Activated CD4-positive, alpha-beta T cell treated with anti-CD3 and anti-CD28 coated beads for 4 hours (primary cell): ENCODE measurements at places on chromosomes 7 and 10.

- no peak for DNase-seq
These were observed 42.7 kb downstream of the SPDYE5 start for GRCh38 chr7:75534727-75535307.

GRCh38 chr10:43229208-43230061, 37.4 kb downstream of the RASGEF1A start:
- peak; percentile 34 for DNase-seq

DNA sequence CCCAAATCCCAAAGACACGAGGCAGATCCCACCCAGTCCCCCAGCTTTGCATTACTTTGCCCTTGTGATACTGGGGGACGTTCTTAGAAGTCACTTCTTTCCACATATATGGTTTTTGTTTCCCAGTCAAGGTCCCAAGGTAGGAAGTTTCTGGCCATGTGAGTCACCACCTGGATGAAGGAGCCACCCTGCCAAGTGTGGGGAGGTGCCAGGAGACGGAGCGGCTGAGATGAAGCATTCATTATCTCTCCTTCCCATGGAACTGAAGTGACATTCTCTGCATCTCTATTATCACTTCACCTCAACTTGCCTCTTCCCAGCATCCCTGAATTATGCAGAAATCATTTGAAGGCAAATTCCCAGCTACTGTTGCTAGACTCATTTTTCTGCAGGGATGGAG, 136.2 kb upstream of the INSYN2A start:
- DNase-seq = no peak

DNA sequence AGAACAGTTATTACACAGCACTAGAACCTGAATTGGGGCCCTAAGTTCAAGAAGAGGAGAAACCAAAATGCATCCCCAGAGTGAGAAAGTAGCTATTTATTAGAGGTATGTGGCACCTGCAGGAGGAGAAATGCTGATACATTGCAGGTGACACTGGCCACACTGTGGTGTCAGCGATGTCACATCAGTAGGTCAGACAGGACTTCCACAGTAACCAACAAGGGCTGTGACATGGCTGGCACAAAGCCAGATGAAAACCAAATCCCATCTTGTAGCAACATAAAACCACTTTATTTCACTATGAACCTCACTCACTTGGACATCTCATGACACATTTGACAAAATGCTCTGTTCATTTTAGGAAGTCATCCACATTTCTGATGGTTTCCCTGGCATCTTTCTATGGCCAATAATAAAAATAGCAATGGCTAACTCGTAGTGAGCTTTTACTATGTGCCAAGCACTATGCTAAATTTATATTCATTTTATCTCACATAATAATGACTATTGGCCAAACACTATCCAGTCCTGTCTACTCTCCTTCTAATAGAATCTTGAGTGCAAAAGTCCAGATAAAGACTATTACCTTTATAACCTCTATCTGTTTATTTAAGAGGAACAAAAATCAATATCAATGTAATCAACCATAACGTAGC, 154.2 kb downstream of the TSPAN12 start:
- DNase-seq = no peak

DNA sequence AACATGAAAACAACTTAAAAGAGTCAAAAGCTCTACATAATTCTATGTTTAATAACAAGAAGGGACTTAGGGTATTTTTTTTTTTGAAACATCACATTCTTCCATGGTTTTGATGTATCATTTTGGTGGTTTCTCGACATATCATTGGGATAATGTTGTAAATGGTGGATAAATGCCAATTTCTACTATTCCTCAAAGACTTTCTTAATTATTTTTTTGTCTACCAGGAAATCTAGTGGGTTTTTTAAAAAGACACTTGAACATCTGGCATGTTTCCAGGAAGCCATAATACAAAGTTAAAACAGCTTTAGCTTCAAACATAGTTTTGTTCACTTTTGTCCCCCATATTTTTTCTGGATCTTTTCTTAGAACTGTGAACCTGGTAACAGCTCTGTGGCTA, 200.4 kb downstream of the DKK1 start:
- DNase-seq = no peak

GRCh38 chr10:7592627-7593026, 74.1 kb downstream of the ITIH5 start:
- DNase-seq = no peak

DNA sequence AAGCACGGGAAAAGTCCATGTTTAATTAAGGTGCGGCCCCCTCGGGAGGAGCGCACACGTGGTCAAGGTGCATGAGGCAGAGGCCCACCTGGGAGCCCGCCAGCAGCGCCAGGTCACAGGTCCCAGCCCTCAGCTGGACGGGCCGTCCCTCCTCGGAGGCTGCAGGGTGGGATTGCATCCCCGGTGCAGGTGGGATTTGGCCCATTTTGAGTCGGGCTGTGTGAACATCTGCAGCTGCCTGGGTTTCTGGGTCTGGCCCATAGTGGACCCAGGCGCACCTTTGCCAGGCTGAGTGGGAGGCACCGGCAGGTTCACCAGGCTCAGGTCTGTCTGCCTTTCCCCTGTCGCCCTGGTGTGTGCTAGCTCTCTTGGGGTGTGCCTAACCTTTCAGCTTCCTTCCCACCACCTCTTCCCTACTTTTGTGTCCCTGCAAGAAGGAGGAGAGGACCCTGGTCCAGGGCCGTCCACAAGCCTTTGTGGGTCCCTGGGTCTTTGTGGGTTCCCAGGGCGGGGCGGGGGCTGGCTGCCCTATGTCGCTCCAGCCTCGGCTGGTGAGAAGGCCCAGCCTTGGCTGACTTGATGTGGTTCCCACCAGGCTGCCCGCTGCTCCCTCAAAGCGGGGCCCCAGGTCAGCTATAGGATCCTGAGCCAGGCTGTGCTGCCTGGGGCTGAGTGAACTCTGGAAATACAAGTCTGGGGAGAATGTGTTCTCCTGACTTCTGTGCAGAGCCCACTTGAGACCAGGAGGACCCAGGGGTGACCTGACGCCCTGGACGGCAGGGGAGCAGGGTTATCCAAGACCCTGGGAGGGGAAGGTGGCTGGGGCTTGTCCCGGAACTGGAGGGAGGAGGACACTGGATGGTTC, 186.7 kb upstream of the SHH start:
- DNase-seq = no peak

DNA sequence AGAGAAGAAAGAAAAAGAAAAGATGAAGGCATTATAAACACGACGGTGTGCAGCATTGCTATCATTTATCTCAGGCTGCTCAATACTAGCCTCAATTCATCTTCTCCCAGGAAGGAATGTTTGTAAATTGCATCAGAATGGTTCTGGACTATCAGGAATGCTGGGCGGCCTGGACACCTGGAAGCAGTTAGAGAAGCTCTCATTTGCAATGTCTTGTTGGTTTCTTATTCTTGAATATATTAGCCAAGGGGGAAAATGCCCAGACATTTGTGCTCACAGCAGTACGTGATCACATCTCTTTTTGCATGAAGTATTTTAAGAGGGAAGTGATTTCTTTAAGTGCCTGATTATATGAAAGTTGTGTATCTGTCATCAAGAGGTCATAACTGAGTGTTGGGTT, 85.6 kb upstream of the IMMP2L start:
- DNase-seq = no peak

DNA sequence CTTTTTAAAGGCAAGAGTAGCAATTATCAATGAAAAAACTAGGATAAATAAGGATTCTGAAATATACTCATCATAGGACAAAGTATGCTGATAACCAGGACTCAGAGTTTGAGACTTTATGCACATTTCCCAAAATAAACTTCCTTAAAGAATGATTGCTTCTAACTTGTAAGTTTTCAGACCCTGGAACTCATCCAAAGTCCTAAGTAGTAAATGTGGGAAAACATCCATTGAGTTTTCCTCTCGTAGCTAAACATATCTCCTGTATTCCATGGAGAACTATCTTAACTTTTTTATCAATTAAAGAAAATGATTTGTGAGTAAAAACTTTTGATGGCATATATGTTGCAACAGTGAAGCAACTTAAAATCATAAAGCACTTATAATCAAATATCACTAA, 285.2 kb upstream of the KLF6 start:
- no peak for DNase-seq

DNA sequence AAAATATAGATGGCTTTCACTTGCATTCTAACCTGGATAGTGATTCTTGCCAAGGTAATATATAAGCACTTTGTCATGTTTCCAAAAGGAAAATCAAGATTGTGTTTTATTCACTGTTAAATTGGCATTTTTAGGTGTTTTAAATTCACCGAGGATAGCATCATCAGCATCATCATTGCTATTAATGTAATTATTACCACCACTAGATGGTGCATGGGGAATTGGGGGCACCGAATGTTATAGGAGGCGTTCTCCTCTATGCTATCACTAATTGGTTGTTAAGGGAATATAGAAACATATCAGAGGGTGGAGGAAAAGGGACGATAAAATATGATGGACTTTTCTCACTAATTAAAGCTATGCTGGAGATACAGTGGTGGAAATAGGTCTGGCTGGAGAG, 95.5 kb downstream of the CELF2 start:
- peak; percentile 36 for DNase-seq
